ENCODE measurements at places on chromosomes 3 and 15.

GRCh38 chr15:82709081-82709420, 624 bp downstream of the AP3B2 start:
- DNase-seq, result no peak

DNA sequence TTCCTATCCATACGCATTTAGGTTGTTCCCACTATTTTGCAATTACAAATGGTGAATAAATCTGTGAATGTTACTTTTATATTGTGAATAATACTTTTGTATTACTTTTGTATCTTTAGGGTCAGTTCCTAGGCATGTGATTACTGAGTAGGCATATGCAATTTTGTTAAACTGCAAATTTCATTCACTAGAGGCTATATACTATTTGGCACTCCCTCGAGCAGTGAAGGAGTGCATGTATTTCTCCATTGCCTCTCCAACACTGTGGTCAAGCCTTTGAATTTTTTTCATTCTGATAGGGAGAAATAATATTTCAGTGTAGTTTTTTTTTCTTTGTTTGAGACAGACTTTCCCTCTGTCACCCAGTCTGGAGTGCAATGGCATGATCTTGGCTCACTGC, 8.4 kb upstream of the CMTM6 start:
- DNase-seq, result no peak

GRCh38 chr3:130702985-130703384, 43.6 kb downstream of the PIK3R4 start:
- DNase-seq, result no peak

DNA sequence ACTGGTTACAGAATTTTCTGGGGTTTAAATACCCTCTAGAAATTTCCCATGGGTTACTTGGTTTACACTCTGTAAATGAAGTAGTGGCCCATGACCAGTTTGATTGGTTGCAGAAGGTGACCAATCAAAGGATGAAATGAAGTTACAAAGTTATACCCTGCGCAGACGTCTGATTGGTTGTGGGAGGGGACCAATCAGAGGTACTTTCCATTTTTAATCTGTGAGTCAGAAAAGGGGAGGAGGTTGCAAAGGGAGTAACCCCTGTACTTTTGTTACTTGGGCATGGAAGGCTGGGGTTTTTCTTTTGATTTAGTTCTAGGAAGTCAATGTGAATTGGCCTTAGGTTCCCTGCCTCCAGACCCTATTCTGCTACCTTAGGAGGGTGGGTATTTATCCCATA, 18.7 kb upstream of the APH1B start:
- no peak for DNase-seq

DNA sequence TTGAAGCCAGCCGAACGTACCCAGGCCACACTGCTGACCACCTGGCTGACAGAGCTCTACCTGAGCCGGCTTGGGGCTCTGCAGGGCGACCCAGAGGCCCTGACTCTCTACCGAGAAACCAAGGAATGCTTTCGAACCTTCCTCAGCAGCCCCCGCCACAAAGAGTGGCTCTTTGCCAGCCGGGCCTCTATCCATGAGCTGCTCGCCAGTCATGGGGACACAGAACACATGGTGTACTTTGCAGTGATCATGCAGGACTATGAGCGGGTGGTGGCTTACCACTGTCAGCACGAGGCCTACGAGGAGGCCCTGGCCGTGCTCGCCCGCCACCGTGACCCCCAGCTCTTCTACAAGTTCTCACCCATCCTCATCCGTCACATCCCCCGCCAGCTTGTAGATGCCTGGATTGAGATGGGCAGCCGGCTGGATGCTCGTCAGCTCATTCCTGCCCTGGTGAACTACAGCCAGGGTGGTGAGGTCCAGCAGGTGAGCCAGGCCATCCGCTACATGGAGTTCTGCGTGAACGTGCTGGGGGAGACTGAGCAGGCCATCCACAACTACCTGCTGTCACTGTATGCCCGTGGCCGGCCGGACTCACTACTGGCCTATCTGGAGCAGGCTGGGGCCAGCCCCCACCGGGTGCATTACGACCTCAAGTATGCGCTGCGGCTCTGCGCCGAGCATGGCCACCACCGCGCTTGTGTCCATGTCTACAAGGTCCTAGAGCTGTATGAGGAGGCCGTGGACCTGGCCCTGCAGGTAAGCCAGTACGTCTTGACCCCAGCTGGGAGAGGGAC, 6.2 kb downstream of the VPS18 start:
- no peak for DNase-seq

- no peak for DNase-seq
Observed at GRCh38 chr3:136547293-136547692, 204.9 kb downstream of the STAG1 start.

DNA sequence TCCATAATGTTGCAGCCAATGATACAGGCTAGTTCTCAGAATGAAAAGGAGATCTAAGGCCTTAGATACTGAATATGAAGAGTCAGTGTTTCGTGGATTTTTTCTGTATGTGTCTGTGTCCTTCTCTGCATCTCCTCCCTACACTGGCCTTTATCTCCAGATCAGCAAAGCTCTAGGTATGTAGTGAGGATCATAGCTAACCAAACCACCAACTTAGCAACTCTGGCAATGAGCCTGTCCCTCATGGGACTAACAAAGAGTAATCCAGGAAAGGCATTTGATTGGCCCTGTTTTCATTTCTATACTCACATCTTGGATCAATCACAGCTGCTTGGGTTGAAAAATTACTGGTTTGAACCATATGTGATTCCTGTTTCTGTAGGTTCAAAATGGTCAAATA, 18.6 kb upstream of the CNTN3 start:
- no peak for DNase-seq

GRCh38 chr15:69098771-69099170, 61.7 kb upstream of the GLCE start:
- no peak for DNase-seq

GRCh38 chr3:162491952-162492351, 995.3 kb downstream of the OTOL1 start:
- no peak for DNase-seq

- DNase-seq, result no peak
Observed at GRCh38 chr15:75145027-75145841, 56.4 kb upstream of the C15orf39 start.

DNA sequence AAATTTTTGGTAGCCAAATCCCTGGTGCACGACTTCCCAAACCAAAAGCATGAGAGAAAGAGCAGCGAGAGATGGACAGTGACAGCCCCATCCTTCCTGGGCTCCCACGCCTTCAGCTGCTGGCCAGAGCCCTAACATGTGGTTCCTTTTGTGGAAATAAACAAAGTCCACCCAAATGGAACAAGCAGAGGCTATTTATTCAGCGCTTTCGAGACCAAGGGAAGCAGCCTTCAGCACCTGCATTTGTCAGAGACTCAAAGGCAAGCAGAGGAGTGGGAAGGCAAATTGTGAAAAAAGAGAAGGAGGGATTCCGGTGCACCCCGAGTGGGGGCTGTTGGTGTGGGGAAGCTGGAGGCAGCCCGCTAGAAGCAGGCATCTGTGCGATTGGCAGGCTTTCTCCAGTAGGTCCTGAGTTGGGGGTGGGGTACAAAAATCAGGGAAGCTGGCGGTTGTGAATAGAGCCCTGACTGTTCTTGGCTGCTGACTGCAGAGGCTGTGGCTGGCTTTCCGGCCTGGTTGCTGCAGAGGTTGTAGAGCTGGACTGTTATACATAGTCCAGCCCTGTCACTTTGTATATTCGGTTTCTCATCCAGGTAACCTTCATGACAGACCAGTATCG, 427.2 kb downstream of the OCA2 start:
- no peak for DNase-seq

DNA sequence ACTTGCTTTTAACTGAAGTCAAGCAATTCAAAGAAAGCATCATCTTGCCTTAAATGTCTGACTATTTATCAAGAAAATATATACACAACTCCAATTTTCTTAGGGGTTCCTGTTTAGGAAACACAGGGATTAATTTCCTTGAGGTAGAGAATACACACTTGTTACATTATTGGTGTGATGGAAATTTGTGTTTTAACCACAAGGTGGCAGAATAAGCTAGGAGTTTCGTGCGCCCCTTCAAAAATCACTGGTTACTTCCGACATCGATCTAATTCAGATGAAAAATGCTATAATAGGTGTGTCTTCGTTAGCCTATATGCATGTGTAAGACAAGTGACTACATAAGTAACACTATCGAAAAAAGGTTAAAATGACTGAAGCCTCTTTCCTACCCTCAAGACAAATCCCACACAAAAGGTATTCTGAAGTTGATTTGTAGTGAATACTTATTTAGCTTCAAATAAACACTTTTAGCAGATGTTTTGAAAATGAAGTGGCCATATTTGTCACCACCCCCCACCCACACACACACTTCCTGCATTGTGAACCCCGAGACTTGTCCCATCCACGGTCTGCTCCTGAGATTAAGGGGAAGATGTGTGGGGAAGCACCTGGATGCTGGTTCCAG, 246.5 kb downstream of the ROBO1 start:
- DNase-seq, result no peak

DNA sequence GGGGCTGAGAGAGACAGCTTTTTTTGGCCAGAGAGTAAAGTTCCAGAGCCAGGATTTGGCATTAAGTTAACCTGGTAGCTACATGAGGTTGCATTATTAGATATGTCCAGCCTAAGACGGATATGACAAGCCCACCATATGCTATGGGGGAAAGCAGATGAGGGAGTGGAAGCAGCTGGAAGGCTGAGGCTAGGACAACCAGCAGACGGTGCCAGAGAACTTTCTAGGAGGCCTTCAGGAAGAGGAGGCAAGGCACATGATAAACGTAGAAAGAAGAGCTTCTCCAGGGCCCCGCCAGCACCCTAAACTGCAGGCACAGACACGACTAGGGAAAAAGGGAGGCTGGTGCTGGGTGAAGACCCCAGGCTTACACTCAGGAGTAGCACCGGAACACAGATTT, 87.0 kb downstream of the CTNNB1 start:
- no peak for DNase-seq

GRCh38 chr3:64340641-64341101, 115.4 kb upstream of the PRICKLE2 start:
- DNase-seq, result no peak

GRCh38 chr3:126377211-126377610, 17.5 kb upstream of the CFAP100 start:
- DNase-seq, result no peak

GRCh38 chr3:45549961-45550360, 44.6 kb upstream of the LIMD1 start:
- peak; percentile 34 for DNase-seq
